ENCODE measurements at places on chromosomes 6 and 20.

- H3K27ac ChIP-seq, result no peak overlapping the region
- peaks cover 33% of the 10 kb centered on the region for H3K4me1 ChIP-seq
- no peak overlapping the region for H3K4me3 ChIP-seq
- no peaks in the 10 kb centered on the region for H3K36me3 ChIP-seq
- H3K27me3 ChIP-seq, result no peaks in the 10 kb centered on the region
Measured at GRCh38 chr6:13722880-13723279, 11.2 kb upstream of the RANBP9 start.

DNA sequence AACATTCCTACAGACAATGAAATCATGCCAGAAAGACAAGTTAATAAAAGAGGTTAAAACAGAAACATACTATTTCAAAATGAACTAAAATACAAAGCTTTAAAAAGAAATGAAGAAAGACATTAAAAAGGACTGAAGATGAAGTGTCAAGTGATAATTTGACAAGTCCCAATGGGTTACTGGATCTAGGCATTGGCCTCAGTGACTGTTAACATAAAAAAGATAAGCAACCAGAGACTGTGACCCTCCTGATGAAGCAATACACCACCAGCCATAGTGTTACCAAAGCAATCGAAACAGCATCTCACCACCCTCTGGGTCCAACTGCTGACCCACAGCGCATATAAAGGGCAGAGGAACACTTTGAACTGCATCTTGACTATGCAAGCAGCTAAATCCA is 130.3 kb downstream of the FIG4 start:
- H3K27ac ChIP-seq, result no peak overlapping the region
- H3K4me3 ChIP-seq, result no peak overlapping the region
- H3K4me1 ChIP-seq, result 0 out of 2 replicates have a peak, but pooled peaks cover 5% of the 10 kb centered on the region
- no peaks in the 10 kb centered on the region for H3K27me3 ChIP-seq
- DNase-seq, result no peak
- H3K36me3 ChIP-seq, result no peaks in the 10 kb centered on the region

DNA sequence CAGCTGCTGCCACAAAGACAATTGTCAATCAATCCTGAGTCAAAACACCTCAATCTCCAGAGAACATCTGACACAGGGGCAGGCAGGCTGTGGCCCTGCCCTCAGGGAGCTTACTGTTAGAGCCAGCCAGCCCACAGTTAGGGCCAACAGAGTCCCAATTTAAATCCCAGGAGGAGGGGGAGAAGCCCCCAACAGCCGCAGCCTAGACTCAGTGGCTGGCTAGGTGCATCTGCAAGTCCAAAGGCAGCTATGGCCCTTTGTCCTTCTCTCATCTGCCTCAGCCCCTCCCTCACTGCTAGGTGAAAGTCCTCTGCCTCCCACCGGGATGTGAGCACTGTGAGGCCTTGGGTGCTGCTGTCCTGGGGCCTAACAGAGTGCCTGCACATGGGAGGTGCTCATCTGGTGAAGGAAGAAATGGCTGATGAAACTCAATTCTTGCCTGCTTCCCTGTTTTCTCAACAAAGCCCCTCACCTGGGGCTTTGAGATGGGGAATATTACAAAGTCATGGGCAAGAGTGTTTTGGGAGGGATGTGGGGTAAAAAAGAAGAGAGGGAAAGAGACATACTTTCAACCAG is 33.7 kb upstream of the VEGFA start:
- H3K27me3 ChIP-seq, result no peaks in the 10 kb centered on the region
- DNase-seq, result no peak
- no peak overlapping the region for H3K27ac ChIP-seq
- H3K36me3 ChIP-seq, result no peaks in the 10 kb centered on the region
- peaks cover 7% of the 10 kb centered on the region for H3K4me1 ChIP-seq
- H3K4me3 ChIP-seq, result no peak overlapping the region

DNA sequence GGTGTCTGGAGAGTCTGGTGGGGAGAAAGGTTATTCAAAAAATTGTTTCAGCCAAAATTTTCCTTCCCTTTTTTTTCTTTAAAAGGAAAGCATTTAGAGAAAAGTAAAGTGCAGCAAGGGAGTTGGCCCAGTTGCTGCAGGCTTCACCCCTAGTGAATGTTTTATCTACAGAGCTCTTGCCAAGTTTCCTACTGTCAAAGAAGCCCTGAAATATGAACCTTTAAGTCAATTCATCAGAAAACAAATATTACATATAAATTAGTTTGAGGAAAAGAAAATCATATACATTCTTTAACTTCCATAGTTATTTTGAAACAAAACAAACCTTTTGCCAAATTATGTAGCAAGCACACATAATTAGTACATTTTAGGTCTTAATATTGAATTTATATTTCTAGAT is 25.0 kb upstream of the HMGCLL1 start:
- no peaks in the 10 kb centered on the region for H3K4me1 ChIP-seq
- no peak overlapping the region for H3K4me3 ChIP-seq
- H3K36me3 ChIP-seq, result no peaks in the 10 kb centered on the region
- no peak for DNase-seq
- peaks cover 30% of the 10 kb centered on the region for H3K27me3 ChIP-seq
- no peak overlapping the region for H3K27ac ChIP-seq

DNA sequence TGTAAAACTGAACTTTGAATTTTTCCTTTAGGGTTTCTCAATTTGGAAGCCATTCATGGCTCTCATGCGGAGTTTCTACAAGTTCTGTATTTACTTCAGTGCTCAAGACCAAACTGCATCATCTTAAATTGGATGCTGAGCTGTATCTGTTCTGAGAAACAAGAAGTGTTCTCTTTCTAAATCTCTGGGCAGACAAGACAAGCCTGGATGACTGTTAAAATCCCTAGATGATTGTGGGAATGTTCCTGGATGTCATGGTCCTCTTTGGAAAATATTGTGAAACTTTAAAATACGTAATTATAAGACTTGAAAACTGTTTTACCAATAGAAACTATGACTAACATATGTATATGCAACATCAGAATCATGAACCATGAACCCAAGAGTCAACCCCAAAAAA is 6.2 kb upstream of the GCM1 start:
- no peak for DNase-seq
- no peaks in the 10 kb centered on the region for H3K36me3 ChIP-seq
- H3K27me3 ChIP-seq, result no peaks in the 10 kb centered on the region
- no peak overlapping the region for H3K4me3 ChIP-seq
- H3K4me1 ChIP-seq, result no peaks in the 10 kb centered on the region
- no peak overlapping the region for H3K27ac ChIP-seq

Measured in HCT116 (cell line).